ENCODE measurements at places on chromosomes 3 and 15. TPM values are rescaled to one million over a fixed set of nuclear protein-coding genes. Genes with fewer than 3 reads are reported as not detected.

Gene ZNF660
- polyA plus RNA-seq: 2.3 TPM

Gene NDN
- 21.5 TPM for polyA plus RNA-seq

Gene POPDC2
- polyA plus RNA-seq: 8.4 TPM

Gene TRH
- polyA plus RNA-seq: 2.9 TPM

DNA sequence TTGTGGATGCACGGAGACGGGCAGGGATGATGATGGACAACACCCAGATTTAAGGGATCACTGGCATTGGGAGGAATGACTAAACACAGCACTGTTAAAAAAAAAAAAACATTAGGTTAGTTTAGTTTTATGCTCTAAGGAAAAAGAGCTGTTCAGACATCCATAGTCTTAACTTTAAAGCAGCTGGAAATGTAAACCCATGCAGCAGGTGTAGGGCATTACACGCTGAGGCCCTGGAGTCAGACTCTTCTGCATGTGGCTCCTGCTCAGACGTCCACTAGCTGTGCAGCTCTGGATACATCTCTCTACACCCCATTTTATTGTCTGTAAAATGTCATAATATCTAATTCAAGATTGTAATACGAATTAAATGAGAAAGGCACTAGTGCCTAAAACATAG lies 191.8 kb upstream of the RASGRP1 start:
- no peak for DNase-seq
- H3K27me3 ChIP-seq: no peaks in the 10 kb centered on the region
- H3K27ac ChIP-seq: no peak overlapping the region

DNA sequence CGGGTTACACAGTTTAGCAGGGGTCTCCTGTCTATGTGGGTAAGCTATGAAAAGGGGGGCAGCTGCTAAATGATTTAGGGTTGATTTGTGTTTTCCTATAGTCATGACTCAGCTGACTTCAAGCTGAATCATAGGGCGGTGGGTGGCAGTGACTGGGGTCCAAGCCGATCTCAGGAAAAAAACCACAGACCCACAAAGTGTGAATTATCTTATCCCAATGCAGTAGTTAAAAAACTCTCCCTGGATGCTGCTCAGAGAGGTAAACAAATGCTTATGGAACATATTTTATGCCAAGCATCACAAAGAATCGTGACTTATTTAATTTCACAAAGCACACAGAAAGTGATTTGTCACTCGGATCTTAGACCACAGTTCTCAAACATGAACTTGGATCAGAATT lies 18.4 kb upstream of the TOPAZ1 start:
- no peak overlapping the region for H3K4me3 ChIP-seq
- no peak for DNase-seq
- no peaks in the 10 kb centered on the region for H3K36me3 ChIP-seq
- peaks cover 2% of the 10 kb centered on the region for H3K4me1 ChIP-seq
- H3K27ac ChIP-seq: no peak overlapping the region

DNA sequence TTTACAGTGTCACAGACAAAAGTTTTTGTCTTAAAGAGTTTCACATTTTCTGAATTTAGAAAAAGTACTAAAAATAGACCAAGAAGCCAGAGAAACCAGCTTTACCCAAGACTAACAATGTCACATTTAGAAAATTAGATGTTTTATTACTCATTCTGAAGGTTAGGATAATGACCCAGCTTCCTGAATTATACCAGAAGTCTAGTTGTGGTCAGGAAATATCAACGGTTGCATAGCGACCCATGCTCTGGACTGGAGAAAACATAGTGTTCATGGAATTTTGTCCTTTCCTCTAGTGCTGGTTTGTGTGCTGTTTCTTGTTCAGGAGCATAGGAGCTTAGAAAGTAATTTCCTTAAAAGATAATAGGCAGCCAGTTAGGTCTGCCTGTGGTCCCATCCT lies 59.0 kb downstream of the DPPA2 start:
- H3K4me1 ChIP-seq: peaks cover 3% of the 10 kb centered on the region
- no peak overlapping the region for H3K4me3 ChIP-seq
- DNase-seq: no peak
- no peaks in the 10 kb centered on the region for H3K36me3 ChIP-seq
- H3K27ac ChIP-seq: no peak overlapping the region

GRCh38 chr3:107975529-107976201 lies 115.2 kb downstream of the CD47 start:
- H3K4me3 ChIP-seq: no peak overlapping the region
- H3K27me3 ChIP-seq: no peaks in the 10 kb centered on the region
- H3K27ac ChIP-seq: peak overlapping the region; percentile 88
- DNase-seq: peak; percentile 21

- no peak for DNase-seq
- no peaks in the 10 kb centered on the region for H3K36me3 ChIP-seq
- H3K27me3 ChIP-seq: no peaks in the 10 kb centered on the region
- no peak overlapping the region for H3K4me3 ChIP-seq
- H3K4me1 ChIP-seq: no peaks in the 10 kb centered on the region
These were observed 567.7 kb downstream of the NAALADL2 start for GRCh38 chr3:175426805-175427204.

- no peak overlapping the region for H3K4me3 ChIP-seq
- H3K27me3 ChIP-seq: no peaks in the 10 kb centered on the region
- H3K27ac ChIP-seq: no peak overlapping the region
These were observed 78.7 kb downstream of the PLXNA1 start for GRCh38 chr3:127061641-127062040.

- H3K4me3 ChIP-seq: no peak overlapping the region
- no peak overlapping the region for H3K27ac ChIP-seq
- peaks cover 10% of the 10 kb centered on the region for H3K4me1 ChIP-seq
- H3K27me3 ChIP-seq: no peaks in the 10 kb centered on the region
- H3K36me3 ChIP-seq: no peaks in the 10 kb centered on the region
These were observed 185.7 kb downstream of the ARRDC4 start for GRCh38 chr15:98146031-98146820.

GRCh38 chr3:42799376-42799775 lies 4.9 kb downstream of the HIGD1A start:
- H3K4me1 ChIP-seq: peaks cover 10% of the 10 kb centered on the region
- H3K4me3 ChIP-seq: no peak overlapping the region
- H3K27me3 ChIP-seq: no peaks in the 10 kb centered on the region
- no peak overlapping the region for H3K27ac ChIP-seq
- no peak for DNase-seq

DNA sequence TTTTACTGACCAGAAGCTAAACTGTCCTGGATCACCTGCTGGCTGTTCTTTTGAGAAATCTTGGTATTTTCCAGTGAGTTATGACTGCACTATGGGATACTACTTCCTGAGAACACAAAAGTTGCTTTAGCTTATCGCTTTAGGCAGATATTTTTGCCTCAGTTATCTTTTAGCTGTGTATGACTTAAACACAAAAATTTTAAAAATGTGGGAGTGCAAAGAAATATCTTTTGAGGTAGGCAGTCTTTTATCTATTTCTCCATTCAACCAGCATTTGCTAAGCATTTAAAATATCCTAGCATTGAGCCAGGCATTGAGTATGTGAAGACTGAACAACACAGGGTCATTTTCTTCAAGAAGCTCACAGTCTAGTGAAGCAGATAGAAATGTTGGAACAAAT lies 981.9 kb downstream of the FHIT start:
- no peaks in the 10 kb centered on the region for H3K36me3 ChIP-seq
- no peaks in the 10 kb centered on the region for H3K4me1 ChIP-seq
- H3K27ac ChIP-seq: no peak overlapping the region
- DNase-seq: no peak
- no peak overlapping the region for H3K4me3 ChIP-seq
- H3K27me3 ChIP-seq: no peaks in the 10 kb centered on the region

DNA sequence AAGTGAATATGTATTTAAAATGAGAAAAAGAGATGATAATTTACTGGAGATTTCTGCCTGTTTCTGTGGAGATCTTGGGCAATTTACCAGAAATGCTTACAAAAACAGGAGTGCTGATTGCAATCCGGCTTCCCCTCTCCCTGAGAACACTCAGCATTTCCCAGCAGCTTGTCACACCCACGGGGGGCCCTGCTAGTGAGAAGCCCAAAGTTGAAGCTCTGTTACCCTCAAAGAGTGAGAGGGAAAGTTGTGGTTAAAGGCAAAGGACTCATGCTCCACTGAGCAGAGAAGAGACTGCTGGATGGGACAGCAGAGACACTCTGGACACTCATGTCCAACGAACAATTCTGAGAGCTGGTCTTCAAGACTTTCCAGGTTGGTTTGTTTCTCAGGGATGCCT lies 2.9 kb downstream of the MCTP2 start:
- no peak overlapping the region for H3K4me3 ChIP-seq
- no peak for DNase-seq
- H3K4me1 ChIP-seq: peaks cover 6% of the 10 kb centered on the region

GRCh38 chr3:11919390-11919789 lies 72.7 kb upstream of the TAMM41 start:
- H3K36me3 ChIP-seq: no peaks in the 10 kb centered on the region
- no peak overlapping the region for H3K27ac ChIP-seq
- H3K4me3 ChIP-seq: no peak overlapping the region
- no peak for DNase-seq
- H3K27me3 ChIP-seq: no peaks in the 10 kb centered on the region

GRCh38 chr15:90930861-90931574 lies 1.3 kb downstream of the HDDC3 start:
- H3K4me1 ChIP-seq: peaks cover 49% of the 10 kb centered on the region
- H3K27me3 ChIP-seq: no peaks in the 10 kb centered on the region
- H3K27ac ChIP-seq: peak overlapping the region; percentile 95
- no peaks in the 10 kb centered on the region for H3K36me3 ChIP-seq

GRCh38 chr3:125357032-125357658 lies 18.0 kb downstream of the ZNF148 start:
- peaks cover 6% of the 10 kb centered on the region for H3K4me1 ChIP-seq
- H3K4me3 ChIP-seq: peak overlapping the region; percentile 64
- no peaks in the 10 kb centered on the region for H3K27me3 ChIP-seq
- no peaks in the 10 kb centered on the region for H3K36me3 ChIP-seq
- DNase-seq: no peak

DNA sequence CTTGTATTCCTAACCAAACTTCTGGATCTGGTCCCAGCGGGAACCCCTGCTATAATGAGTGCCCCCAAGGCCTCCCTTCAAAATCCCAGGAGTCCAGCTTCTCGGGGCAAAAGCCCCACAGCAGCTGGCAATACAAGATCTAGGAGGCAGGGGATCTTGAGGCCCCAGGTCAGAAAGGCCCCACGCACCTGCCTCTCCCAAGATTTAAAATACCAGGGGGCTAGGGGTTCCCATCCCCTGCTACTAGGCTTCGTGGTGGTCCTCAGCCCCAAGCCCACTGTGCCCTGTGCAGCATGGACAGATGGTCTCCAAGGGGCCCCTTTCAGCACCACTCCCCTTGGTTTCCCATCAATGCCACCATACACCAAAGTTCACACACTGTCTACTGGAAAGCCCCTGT lies 15.8 kb upstream of the CYP11A1 start:
- no peak overlapping the region for H3K4me3 ChIP-seq
- peaks cover 76% of the 10 kb centered on the region for H3K4me1 ChIP-seq
- no peaks in the 10 kb centered on the region for H3K27me3 ChIP-seq
- DNase-seq: no peak

GRCh38 chr3:176867681-176868663 lies 329.3 kb downstream of the TBL1XR1 start:
- no peaks in the 10 kb centered on the region for H3K4me1 ChIP-seq
- no peaks in the 10 kb centered on the region for H3K27me3 ChIP-seq
- H3K36me3 ChIP-seq: no peaks in the 10 kb centered on the region
- DNase-seq: no peak
- no peak overlapping the region for H3K27ac ChIP-seq
- no peak overlapping the region for H3K4me3 ChIP-seq

DNA sequence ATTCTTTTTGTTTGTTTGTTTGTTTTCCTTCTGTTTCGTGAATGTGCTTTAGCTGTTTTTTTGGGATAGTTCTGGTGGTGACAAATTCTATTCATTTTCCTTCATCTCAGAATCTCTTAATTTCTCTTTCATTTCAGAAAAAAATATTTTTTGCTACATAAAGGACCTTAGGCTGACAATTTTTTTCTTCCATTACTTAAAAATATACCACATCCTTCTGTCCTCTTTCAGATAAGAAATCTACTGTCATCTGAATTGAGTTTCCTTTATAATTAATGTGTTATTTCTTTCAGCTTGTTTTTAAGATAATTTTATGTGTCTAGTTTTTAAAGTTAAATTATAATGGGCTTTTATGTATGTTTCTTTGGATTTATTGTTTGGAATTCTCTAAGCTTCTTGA lies 47.6 kb downstream of the IL16 start:
- no peaks in the 10 kb centered on the region for H3K36me3 ChIP-seq
- DNase-seq: no peak
- no peak overlapping the region for H3K27ac ChIP-seq
- H3K27me3 ChIP-seq: no peaks in the 10 kb centered on the region
- no peaks in the 10 kb centered on the region for H3K4me1 ChIP-seq
- no peak overlapping the region for H3K4me3 ChIP-seq

- H3K27me3 ChIP-seq: no peaks in the 10 kb centered on the region
- H3K4me3 ChIP-seq: no peak overlapping the region
- DNase-seq: no peak
- H3K36me3 ChIP-seq: no peaks in the 10 kb centered on the region
- H3K27ac ChIP-seq: no peak overlapping the region
- no peaks in the 10 kb centered on the region for H3K4me1 ChIP-seq
These were observed 78.8 kb upstream of the BOC start for GRCh38 chr3:113132571-113132996.

GRCh38 chr3:151871639-151872468 lies 1.6 kb upstream of the SUCNR1 start:
- H3K27ac ChIP-seq: peak overlapping the region; percentile 12
- no peak overlapping the region for H3K4me3 ChIP-seq
- peaks cover 6% of the 10 kb centered on the region for H3K4me1 ChIP-seq
- no peaks in the 10 kb centered on the region for H3K27me3 ChIP-seq
